Naive thymus-derived CD8-positive, alpha-beta T cell (primary cell): ENCODE measurements at places on chromosomes 11 and 22.

- DNase-seq = no peak
These were observed 61.8 kb upstream of the PRODH start for GRCh38 chr22:18997925-18998315.

DNA sequence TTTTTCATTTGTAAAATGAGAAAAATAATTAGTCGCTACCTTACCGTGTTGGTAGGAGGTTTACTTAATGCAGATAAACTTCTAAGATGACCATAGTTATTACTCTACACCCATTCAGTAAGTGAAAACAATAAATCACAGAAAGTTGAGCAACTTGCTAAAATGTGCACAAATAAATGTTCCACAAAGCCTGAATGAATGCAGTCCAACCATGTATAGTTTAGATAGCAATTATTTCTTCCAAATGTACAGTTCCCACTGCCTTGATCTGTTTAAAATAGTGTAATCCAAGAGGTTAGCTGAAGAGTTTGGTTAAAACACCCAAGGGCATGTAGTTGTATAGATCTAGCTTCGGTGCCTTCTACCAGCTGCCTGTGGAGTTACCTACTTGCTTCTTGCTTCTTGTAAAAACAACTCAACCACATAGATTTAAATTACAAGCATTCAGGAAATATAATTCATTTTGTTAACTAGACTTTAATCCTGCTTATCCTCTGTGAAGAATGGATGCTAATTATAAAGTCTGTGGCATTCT, 106.3 kb upstream of the CARD18 start:
- DNase-seq = no peak

GRCh38 chr11:8026982-8027381, 39.8 kb downstream of the EIF3F start:
- DNase-seq = no peak

- DNase-seq = no peak
These were observed 131.8 kb downstream of the APIP start for GRCh38 chr11:34784318-34784841.

GRCh38 chr11:110085255-110085838, 7.8 kb upstream of the ZC3H12C start:
- no peak for DNase-seq

GRCh38 chr22:39946126-39946502, 14.1 kb upstream of the TMA7B start:
- no peak for DNase-seq

GRCh38 chr11:73139476-73140198, 2.5 kb downstream of the FCHSD2 start:
- no peak for DNase-seq

- no peak for DNase-seq
These were observed 74.3 kb upstream of the SOX6 start for GRCh38 chr11:16430674-16431073.

DNA sequence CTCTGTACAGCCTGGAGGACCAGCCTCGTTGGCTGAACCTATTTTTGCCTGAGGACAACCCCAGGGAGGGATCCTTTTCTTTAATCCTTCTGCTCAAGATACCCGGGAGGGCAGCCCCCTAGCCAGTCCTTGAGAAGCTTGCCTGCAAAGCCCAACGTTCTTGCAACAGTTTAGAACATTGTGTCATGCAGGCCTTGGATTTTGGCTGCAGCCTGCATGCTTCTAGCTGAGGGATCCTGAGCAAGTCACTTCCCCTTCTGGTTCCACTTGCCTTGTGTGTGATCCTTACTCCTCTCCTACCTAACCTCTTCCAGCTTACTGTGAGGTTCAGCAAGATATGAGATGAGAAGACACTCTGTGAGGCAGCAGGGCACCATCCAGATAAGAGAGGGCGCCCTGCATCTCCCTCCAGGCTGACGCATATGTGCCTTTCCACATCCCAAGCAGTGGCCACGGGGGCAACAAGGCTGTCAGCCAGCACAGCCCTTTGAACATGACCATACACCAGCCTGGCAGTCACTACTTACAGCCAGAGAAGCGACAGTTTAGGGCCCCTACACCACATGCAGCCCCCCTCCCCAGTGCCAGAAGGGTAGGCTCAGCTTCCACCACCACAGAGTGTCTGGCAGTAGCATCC, 76.1 kb downstream of the C11orf58 start:
- DNase-seq = no peak

- DNase-seq = peak; percentile 75
These were observed at the start of gene TEAD1 for GRCh38 chr11:12673924-12674570. Gene TEAD1 (plus strand): TSS chr11:12674421.

- no peak for DNase-seq
These were observed 28.2 kb downstream of the SLC22A12 start for GRCh38 chr11:64619196-64619595.

DNA sequence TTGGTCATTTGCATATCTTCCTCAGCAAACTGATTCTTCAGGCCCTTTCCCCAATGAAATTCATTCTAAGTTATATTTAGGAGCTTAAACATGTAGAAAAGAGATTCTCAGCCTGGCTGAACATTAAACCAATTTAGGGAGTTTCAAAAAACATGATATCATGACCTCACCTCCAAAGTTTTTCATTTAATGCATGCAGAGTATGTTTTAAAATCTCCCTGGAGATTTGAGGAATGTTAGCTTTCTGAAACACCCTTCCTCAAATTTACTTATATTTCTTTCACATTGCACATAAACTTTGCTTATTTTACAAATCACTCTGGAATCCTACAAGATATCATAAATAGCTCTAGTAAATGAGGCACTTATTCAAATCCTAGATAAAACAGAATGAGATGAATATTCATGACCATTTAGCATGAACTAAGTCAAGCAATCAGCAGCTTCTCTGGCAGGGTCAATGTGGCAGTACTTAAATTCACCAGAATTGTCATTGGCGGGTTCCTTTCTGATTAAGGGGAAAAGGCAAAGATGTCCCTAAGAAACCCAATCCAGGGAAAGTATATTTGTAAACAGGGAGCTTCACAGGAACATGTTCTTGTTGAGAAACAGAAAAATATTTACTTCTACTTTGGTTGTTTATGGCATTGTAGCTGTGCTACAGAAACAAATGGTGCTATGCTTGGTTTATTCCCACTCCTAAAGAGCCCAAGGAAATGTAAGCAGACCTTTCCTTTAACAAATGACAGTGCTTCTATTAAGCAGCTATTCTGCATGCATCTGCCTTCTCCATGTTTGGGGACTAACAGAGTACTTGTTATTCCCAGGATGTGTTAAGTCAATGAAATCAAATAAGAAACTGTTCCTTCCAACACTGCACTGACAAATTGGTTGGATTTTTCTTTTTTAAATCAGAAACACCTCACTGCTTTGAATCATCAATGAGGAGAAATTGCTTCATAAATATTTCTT, 162.3 kb downstream of the C11orf87 start:
- DNase-seq = no peak
